ENCODE measurements at places on chromosomes 2 and 18.

DNA sequence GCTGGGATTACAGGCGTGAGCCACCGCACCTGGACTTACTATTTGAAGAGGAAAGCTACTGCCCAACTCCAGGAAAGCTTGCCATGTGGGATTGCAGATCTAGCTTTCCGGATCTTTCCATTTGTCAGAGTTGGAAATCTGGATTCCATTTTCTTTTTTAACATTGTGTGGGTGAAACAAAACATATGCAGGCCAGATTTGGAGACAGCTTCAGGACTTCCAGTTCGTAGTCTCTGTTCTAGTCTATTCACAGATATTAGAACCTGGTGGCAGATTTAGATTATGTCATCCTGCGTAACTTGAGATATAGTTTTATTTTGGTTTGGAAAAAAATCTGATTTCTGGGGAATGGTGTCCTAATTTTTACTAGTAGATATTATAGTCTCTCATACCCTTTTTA is 70.5 kb downstream of the ZNF236 start:
- DNase-seq, result no peak

GRCh38 chr2:162175714-162176113 is 23.7 kb upstream of the GCG start:
- no peak for DNase-seq

- DNase-seq, result no peak
Measured at GRCh38 chr2:29910465-29910864, 10.9 kb downstream of the ALK start.

DNA sequence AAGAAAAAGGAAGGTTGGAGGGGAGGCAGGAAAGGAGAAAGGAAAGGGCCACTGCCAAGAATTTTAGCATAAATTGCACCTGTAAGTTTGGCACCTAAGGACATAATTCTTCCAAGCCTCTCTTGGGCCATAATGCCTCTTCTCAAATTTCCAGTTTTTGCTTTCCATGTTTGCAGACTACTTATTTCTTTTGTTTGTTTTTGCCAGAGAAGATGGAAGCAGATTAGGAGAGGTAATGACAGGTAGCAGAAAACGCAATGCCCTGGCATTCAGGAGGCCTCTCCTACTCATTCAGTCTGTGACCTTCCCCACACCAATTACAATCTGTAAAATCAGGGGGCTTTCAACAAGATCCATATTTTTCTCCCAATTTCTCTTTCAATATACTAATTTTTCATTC is 56.8 kb downstream of the MRPL33 start:
- DNase-seq, result no peak

GRCh38 chr18:63528863-63529492 is 13.2 kb upstream of the SERPINB12 start:
- no peak for DNase-seq

DNA sequence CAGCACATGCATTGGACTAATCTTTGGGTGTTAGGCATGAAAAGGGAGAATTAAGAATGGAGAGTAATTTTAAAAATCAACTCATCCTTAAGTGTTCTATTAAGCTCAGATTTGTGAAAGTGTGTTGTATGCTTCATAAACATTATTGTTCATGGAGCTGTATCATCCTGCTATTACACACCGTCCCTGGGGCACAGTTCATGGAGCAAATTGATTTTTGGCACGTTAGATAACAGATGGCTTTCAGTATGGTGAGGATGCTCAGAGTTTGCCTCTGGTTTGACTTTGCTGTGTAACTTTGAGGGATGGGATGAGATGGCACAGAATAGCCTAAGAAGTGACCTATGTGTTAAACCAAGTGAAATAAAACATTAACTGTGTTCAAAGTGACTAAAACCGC is 97.1 kb downstream of the MGAT5 start:
- DNase-seq, result no peak

DNA sequence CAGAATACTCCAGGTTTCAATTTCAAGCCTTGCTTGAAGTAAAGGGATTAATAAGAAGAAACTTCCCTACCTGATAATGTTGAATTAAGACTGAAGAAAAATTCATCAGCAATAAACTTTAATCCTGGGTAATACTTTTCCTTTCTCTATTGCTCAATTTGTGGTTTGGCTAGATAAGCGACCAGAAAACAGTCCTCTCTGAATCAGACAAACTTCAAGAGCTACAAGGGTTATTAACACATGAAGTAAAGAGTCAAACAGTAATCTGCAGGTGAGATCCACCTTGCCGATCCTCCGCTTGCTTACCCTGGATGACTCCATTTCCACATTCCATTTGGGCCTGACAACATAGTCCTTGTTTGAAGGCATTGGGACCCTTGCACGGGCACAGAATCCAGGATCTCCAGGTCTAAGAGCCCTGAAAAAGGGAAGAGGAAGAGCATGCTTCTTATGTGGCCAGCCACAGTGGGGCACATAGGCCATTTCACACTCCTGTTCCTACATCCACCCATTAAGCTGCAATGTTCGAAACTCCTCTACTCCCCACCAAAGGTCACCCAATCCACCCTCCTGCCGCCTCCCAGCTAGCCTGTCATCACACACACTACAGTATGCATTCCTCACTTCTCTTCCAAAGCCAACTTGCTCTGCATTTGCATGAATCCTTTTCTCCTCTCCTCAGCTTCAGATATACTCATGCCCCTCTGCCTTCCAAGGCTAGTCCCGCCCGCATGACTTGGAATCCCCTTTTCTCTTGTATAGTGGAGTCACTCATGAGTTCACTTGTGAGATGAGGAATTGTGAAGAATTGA is 39.8 kb downstream of the IWS1 start:
- DNase-seq, result no peak

All from GM04503 (cell line).